Vagina (tissue), 2 donors: ENCODE measurements at places on chromosomes 16 and 17.

GRCh38 chr17:36722121-36722902 is 120.9 kb downstream of the MRM1 start:
- DNase-seq = no peak

DNA sequence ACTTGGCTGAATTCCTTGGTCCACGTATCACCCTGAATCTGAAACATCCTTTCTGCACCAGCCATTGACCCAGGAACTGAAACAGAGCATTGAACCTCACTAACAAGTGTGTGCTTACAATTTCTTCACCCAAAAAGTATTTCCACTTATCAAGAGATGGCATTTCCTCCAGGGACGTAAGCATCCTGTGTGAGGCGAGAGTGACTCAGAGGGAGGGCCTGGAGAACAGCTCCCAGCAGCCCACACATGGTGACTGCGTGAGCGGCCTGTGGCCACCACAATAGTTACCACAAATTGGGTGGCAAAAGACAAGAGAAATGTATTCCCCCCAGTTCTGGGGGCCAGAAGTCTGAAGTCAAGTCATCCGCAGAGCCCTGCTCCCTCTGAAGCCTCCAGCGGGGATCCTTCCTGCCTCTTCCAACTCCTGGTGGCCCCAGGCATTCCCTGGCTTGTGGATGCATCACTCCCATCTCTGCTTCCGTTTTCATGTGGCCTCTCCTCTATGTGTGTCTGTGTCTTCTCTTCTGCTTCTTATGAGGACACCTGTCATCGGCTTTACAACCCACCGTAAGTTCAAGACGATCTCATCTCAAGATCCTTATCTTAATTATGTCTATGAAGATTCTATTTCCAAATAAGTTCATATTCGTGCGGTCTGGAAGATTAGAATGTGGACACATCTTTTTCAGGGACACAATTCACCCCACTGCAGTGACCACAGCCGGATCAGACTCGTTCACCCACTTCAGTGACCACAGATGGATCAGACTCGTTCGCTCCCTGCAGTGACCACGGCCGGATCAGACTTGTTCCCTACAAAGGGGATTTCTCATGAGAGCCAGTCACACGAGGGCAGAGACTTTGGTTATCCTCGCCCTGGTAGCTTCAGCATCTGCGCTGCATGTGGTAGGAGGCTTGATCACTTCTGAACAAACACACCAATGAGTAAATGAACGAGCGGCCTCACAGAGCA is 122.6 kb upstream of the FOXF1 start:
- DNase-seq = no peak

DNA sequence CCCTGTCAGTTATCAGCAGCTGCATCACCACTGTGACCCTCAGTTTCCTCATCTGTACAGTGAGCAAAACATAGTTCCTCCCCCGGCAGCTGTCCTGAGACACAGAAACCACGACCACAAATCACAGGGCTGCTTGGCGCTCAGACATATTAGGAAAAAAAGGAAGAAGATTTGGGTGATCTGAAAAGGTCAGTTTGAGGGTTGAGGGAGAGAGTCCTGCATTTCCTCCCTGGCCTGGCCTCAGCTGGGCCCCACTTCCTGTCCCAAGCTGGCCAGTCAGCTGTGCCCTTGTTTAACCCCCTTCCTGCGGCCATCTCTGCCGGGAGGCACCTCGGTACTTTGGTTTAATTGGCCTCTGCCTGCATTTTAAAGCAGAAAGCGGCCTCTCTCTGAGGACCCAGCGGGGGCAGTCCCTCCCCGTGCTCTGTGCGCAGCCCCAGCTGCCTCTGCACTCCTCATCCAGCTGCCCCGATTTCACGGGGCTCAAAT is 24.0 kb upstream of the CIBAR2 start:
- no peak for DNase-seq

- DNase-seq = peak; percentile 77
Measured at GRCh38 chr17:5122586-5123342, 6.9 kb downstream of the USP6 start.

DNA sequence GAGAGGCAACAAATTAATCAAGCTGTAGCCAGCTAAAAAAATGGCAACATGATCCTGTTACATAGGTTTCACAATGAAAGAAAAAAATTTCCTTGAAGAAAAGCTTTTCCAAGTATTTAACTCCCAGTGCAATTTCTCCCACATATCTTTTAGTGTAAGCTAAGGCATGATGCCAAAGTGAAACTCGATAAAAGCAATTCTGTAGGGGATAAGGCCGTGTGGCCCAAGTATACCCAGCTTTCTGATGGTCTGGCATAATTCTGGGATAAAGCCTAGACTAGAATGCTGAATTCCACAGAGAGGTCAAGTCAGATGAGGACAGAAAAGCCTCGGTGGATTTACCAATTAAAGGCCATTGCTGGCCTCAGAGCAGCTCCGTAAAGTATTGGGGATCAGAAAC is 36.2 kb downstream of the CTCF start:
- DNase-seq = no peak

DNA sequence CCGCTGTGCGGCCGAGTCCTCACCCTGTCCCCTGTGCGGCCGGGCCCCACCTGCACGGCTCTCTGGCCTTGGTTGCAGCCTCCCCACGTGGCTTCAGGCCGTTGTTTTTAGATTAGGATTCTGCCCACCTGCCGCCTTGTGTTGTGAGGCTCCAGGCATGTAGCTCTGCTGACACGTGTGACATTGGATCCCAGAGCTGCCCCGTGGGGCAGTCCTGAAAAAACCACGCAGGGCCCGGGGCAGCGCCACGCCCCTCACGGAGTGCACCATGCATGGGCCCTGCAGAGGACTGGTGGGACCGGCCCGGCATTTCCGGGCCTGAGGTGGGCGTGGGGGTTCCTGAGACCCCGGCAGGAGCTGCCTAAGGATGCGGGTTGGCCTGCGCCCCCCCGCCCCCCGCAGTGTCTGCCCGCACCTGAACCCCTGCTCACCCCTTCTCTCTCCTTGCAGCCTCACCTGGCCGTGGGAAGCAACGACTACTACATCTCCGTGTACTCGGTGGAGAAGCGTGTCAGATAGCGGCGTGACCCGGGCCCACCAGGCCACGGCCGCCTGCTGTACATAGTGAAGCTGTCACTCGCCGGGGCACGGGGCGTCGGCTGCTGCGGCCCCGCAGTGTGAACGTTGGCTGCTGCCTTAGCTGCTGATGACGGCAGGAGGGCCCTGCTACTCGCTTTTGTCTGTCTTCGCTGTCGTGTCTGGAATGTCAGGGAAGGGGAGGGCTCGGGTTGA is 27.7 kb upstream of the CHMP6 start:
- no peak for DNase-seq

DNA sequence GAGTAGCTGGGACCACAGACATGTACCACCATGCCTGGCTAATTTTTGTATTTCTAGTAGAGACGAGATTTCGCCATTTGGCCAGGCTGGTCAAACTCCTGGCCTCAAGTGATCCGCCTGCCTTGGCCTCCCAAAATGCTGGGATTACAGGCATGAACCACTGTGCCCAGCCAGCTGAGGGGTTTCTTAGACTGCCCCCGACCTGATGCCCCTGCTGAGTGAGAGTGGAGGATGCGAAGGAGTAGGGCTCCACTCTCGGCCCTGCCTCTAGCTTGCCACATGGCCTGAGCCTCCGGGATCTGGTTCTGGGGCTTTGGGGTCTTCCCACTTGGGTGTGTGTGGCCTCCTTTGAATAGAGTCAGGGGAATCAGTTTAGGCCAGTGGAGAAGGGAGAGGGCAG is 11.0 kb downstream of the GPR179 start:
- no peak for DNase-seq

GRCh38 chr17:41513168-41513547 is 5.5 kb downstream of the KRT15 start:
- DNase-seq = no peak

- no peak for DNase-seq
Measured at GRCh38 chr17:40561294-40561870, 3.9 kb downstream of the CCR7 start.

DNA sequence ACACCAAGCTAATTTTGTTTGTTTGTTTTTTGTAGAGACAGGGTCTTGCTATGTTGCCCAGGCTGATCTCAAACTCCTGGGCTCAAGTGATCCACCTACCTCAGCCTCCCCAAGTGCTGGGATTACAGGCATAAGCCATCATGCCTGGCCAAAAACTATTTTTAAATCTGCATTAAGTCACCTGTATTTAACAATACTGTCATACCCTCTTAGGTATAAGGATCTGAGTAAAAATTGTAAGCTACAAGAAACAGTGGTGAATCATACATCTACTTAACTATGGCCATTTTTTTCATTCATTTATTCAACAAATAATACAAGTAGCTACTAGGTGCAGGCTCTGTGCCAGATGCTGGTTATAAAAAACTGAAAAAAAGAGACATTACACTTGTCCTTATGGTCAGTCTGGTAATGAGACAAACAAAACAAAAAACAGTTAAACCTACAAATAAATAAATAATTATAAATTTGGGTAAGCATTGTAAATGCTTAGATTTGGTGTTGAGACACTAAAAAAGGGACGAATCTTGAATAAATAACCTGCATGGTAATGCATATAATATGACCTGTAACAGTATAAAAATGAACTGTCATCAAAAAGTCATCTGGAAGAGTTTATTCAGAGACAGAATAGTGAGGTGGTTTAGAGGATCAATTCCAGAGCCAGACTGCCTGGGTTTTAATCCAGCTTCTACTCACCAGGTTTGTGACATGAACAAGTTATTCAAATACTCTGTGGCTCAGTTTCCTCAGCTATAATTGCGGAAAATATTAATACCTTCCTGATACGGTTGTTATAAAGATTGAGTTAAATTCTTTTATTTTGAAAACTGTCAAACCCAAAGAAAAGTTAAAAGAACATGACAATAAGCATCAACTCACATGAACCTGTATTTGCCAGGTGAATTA is 26.8 kb downstream of the BRIP1 start:
- no peak for DNase-seq

- no peak for DNase-seq
Measured at GRCh38 chr17:17305281-17305801, 2.2 kb downstream of the NT5M start.

DNA sequence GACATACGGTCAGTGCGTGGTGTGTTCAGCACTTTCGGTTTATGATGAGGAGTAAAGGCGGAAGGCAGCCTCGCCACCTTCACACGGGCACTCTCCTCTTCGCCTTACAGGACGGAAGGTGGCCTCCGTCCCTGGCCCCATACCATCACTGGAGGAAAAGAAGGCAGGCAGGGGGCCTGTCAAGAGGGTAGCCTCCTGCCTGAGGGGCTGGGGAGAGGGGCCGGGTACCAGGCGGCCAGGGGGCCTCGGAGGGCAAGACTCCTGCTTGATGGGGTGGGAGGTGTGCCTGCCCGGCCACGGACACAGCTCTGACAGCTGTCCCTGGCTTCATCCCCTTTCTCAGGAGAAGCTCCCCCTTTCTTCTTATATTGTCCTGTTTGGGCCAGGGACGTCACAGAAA is 15.6 kb upstream of the SLC38A8 start:
- no peak for DNase-seq
